ENCODE measurements at places on chromosomes 2 and 18.

DNA sequence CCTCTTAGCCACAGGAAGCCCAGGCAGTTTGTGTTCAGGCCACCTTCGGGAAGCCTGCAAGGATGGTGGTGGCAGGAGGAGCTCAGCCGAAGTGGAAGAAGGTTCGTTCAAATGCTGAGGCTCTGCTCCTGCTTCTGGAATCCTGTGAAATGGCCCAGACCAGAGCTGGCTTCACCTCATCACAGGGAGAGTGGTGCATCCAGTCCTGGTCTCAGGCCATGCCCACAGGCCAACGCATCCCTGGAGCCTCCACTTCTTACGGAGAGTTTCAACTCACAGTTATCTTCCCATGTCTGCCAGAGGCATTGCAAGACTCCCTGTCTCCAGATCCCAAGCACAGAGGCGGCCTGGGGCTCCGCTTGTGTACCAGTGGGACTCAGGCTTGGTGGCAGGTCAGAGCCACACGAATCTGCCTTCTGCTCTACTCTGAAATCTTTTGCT is 82.3 kb downstream of the NDUFA10 start:
- DNase-seq = no peak

DNA sequence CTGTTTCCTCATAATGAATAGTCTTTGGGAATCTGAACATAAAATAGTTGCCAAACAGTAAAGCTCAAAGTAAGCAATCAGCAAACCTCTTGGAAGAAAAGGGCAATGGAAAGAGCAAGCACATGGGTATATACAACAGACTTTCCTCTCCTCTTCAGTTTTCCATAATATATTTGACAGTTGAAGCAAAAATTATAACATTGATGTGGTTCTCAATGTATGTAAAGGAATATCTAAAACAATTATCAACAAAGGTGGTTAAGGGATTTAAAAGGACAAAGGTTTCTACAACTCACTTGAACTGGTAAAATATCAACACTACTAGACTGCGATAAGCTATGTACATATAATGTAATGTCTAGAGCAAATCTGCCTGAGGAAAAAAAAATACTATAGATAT is 168.6 kb upstream of the SMAD7 start:
- DNase-seq = no peak

DNA sequence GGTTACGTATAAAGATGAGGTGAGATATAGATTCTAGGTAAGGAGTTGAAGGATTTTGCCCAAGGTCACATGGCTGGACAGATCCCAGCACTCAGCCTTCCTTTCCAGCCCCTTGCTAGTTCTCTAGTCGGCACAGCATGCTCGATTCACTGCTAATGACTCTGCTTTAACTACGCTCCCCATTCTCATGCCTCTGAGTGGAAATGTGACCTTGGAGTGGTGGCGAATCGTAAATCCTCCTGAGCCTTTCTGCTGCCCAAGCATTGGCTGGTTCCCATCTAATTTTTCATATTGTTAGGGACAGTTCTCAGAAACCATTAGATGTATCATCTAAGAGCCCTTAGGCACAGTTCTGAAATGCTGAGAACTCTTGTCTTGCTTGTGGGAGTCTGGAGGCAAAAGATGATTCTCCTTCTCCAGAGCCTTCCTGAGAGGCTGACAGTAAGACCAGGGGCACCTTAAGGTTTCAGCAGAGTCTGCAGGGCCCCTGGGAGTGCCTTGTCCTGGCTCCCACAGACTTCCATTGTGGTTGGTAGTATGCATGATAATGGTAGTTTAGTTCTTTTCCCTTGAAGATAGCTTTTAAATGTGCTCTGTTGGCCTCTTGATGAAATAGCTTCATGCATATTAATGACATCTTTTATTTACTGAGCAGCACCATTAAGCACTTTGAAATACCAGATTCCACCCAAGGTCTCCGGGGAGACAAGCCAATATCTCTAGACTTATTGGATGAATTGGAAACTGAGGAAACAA is 377.8 kb upstream of the SLC14A2 start:
- no peak for DNase-seq

DNA sequence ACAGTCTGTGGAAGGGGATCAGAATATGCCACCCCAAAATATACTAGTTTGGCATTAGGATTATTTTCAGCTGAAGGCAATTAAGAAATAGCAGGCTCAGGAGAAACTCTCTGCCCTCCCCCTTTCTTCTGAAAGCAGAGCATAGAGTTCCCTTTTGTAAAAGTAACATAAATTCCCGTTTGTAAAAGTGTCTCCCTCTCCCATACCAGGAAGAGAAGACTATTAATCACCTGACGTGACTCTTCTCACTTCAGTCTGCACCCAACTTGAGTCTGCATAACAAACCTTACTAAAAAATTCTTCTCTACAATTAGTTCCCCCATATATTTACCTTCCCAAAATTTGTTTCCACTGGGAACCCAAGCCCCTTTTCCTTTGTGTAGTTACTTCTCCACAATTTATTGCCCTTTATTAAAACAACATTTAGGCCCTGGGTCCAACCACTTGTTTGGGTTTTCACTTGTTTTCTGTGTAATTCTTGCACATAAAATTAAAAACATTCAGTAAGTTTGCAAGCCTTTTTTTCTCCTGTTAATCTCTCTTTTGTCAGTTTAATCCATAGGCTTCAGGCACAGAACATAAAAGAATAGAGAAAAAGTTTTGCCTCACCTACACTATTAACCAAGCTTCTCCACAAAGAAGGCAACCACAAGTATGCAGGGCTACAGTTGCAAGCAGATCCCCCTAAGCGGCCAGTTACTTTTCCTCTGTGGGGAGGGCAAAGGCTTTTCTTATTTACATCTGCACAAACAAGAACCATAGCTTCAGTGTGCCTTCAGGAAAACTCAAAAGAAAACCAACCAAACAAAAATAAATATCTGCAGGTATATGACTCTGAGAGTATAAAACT is 107.6 kb upstream of the MSH2 start:
- no peak for DNase-seq

- DNase-seq = no peak
Measured at GRCh38 chr2:128949360-128949759, 630.7 kb upstream of the HS6ST1 start.

DNA sequence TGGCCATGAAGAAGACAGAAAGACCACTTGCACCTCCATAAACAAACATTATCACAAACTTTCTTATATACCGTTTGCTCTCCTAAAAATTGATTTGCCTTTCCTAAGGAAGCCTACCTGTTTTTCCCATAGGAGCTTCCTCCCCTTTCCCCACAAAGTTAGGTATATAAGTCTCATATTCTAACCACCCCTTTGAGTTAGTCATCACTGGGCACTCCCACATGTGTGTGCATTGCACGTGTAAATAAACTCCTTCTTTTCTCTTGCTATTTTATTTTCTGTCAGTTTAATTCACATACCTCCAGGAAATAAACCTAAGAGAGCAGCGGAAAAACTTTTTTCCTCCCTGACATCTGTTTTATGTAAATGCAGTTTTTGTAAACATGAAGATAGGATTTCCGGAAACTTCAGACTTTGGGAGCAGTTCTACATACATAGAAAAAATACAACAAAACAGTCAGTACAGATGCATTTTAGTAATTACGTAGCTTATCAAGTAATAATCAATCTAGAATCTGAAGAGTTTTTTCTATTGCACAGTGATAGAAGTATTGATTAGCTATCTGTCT is 46.6 kb downstream of the PLCL1 start:
- no peak for DNase-seq

- no peak for DNase-seq
Measured at GRCh38 chr2:121189011-121189410, 96.0 kb downstream of the TFCP2L1 start.

GRCh38 chr2:232402518-232402917 is 4.1 kb upstream of the ALPG start:
- DNase-seq = no peak

GRCh38 chr2:177646241-177646640 is 253.7 kb downstream of the AGPS start:
- DNase-seq = no peak

DNA sequence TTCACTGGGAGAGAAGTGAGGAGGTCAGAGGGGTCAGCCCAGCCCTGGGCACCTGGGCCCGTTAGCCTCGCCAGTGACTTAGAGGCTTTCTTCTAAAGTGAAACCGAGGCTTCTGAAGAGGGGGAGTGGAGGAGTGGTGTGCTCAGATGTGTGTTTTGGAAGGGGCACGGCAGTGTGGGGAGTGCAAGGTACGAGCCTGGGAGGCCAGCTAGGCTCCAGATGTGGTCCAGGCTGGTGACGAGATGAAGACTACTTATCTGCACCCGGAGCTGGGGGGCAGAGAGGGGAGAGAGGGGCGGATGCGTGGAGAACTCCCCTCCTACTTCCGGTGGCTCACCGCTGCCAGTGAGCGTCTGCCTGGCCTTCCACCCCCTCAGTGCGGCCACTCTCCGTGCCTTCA is 371.3 kb upstream of the HS6ST1 start:
- no peak for DNase-seq

DNA sequence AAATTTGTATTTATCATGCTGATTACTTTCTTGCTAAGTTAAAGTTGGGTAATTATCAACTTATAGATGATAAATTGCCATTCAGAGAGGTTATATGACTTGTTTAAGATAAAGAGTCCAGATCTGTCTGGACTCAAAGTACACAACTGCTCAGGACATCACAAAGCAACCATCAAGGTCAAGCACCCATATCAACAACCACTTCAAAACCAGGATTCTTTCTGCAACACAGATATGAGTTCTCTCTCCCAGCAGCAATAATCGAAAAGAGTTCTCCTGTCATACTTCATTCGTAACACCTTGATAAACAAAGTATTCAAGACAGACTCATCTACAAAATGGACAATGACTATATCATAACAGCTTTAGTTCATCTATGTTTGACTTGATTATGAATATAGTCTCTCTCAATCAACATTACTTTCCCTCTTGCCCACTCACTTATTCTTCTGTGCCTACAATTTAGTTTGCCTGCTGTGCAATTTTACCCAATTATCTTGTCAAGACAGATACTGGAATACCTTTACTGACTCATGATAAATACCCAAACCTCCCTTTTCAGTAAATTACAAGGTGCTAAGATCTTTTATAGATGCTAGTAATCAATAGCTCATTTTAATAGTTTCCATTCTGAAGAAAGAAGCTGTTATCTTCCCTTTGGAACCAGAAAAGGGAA is 281.8 kb downstream of the NBAS start:
- DNase-seq = no peak

- no peak for DNase-seq
Measured at GRCh38 chr18:4797002-4797685, 342.0 kb upstream of the DLGAP1 start.

- DNase-seq = peak; percentile 98
Measured at GRCh38 chr2:37156857-37157714, at the start of gene EIF2AK2. TSS of gene EIF2AK2 (minus strand) at chr2:37156980. CDS start at chr2:37147806, 9,174 bp downstream.

DNA sequence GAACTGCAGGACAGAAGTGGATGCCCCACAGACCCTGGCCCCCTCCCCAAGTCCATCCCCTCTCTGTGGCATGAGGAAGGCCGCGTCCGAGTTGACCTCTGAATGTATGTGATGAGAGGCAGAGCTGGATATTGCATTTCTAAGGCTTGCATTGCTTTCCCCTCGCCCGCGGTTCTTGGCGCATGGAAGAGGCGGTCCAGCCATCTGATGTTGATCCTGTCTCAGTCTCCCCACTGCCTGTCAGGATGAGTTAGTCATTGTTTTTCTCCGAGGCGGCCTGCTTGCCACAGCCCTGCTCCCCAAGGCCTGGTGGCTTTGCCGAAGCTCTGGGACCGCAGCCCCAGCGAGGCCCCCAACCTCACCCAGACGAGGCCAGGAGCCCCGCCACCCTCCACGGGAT is 88.6 kb downstream of the SMAD7 start:
- DNase-seq = no peak

DNA sequence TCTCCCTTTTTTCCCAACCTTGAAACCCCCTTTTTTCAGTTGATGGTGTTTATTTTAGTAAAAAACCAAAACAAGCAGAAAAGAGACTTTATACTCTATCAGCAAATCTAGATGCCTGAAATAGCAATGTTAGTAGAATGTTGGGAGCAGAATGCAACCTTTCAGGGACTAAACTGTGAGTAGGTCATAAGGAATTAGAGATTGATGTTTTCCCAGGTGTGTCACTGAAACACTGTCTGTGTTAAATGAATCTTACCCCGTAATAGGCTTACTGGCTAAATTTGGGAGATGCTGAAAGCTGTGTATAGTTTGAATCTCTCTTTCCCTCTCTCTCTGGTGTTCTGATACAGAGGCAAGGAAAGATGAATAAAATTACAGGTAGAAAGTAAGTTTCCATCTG is 43.8 kb downstream of the AGFG1 start:
- DNase-seq = no peak

DNA sequence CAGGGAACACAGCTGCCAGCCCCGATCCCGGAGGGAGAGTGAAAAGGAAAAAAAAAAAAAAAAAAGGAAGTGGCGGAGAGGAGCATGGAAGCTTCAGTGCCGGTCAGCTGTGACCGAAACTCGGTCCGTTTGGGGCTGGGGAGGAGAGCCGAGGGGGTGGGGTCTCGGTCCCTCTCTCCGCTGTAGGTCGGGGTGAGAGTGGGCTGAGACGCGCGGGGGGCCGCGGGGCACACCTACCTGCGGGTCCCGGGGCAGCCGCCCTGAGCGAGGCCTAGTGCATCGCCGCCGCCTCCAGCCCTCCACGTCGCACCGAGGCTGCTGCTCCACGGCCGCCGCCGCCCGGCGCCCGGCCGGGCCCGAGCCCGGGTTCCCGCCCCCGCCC is 536 bp downstream of the VPS54 start:
- peak; percentile 65 for DNase-seq

All from GM13977 (cell line).